Right ventricle myocardium inferior (tissue), 1 donor: ENCODE measurements at places on chromosomes 4 and X.

DNA sequence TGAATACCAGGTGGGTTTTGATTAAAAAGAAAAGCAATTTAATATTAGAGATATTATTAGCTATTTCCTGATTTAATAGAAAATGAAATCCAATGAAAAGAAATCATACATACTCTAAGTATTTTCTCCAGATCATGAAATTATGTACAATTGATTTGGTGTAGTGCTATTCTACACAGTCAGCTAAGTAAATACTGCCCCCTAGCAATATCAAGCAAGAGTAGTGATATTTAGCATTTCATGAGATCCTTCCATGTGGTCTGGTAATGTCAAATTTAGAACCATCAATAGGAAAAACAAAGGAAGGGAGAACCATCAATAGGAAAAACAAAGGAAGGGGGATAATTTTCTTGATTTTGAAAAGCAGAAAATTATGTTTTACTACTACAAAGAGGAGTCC is 114.6 kb downstream of the TBCK start:
- no peak for DNase-seq

- no peak for DNase-seq
These were observed 98.1 kb upstream of the OTUD4 start for GRCh38 chr4:145278341-145279121.

DNA sequence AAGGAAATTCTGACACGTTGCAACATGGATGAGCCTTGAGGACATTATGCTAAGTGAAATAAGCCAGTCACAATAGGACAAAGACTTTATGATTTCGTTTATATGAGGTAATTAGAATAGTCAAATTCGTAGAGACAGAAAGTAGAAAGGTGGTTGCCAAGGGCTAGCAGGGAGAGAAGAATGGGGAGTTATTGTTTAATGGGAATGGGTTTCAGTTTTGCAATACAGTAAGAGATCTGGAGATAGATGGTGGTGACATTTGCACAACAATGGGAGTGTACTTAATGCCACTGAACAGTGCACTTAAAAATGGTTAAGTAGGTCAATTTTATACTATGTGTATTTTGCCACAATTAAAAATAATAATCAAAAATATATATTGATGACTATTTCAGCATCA is 43.4 kb upstream of the TMEM154 start:
- DNase-seq: no peak

DNA sequence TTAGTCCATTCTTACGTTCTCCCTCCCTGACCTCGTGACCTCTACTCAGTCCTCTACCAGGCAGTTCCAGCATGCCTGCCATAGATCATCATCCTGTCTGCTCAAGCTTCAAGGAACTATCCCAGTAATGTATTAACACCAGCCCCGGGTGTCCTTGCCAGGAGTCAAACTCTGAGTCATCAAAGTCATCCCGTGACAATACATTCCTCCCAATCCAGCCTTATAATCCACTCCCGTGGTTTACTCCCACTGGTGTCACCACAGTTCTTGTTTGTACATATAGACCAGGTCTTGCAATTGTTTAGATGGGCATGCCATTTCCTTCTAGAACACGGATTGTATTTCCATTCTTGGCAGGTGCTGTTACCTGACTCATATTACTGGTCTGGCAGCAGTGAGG is 68.7 kb upstream of the TAB3 start:
- DNase-seq: no peak

- DNase-seq: no peak
These were observed 58.2 kb upstream of the CASK start for GRCh38 chrX:41981481-41982013.

GRCh38 chrX:15430076-15430475 is 45.9 kb upstream of the VEGFD start:
- DNase-seq: no peak

GRCh38 chr4:125159001-125159400 is 155.8 kb upstream of the FAT4 start:
- no peak for DNase-seq

DNA sequence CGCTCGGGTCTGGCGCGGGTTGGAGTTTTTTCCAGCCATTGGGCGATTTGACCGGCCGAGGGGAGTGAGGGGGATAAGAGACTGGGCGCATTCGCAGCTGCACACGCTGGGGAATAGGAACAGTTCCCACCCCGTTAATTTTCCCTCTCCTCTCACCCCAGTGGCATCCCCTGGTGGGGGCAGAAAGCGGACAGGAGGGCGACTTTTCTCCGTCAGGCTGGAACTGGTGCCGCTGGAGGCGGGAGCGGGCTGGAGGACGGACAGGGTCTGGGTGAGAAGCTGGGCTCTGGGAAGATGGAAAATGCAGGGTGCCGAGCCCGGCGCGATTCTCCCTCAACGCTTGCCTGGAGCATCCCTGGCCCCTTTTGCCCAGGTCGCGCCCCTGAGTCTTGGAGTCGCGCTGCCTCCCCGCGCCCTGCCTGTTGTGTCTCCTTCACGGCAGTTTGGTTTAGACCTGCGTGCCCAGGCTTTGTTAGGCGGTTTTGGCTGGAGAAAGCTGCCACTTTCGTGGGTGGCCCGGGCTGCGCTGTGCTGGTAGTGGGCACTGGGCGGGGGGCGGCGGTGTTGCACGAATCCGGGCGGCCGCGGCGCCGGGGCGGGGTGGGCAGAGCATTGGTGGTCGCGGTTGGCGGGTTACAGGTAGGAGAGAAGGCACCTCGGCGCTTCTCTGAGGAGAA is 2.0 kb downstream of the ADGRL3 start:
- peak; percentile 63 for DNase-seq

DNA sequence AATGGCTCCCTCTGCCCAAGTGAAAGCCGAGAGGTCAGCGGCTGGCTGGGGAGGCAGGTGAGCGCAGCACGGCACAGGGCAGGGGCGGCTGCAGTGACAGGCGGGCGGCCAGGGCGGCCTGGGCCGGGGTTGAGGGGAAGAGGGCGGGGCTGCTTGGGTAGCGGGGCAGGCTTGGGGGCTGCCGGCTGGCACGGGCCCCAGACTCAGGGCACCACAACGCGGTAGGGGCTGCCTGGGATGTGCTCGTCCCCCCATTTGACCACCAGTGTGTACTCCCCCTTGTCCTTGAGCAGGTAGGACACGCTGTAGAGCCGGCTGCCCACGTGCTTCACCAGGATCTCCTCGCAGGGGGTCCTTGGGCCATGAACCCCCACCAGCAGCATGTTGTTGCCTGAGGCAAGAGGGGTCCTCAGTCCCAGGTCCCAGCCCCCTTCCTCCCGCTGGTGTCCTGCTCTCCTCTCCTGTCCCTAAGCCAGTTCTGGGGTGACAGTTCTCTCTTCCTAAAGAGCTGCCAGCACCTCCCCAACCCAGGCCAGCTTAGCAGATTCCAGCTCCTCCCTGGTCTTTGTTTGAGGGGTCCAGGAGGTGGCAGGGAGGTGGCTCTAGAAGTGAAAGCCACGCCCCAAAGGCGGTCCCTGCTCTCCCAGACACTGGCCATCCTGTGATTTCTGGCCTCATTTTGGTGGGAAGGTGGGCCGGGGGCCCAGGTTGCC is 25.6 kb downstream of the FLNA start:
- DNase-seq: no peak

DNA sequence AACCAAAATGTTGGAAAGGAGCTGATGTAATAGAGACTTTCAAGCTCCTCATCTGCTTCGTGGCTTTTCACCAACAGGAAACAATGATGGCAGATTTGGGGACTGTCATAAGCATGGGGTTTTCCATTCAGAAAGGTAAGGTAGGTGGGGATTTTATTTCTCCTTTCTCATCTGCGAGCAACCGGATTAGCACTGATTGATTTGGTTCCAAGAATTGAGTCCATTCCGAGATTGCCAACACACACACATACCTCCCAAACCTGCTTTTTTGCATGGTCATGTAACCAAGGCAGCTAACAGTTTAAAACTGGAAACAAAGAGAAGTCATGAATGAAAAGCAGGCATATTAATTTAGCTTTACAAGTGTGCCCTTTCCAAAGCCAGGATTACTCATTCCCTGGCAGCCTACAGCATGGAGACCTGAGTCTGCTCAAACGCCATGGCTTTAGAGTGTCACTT is 63.0 kb upstream of the LNX1 start:
- no peak for DNase-seq

GRCh38 chr4:104493081-104493831 is 1.4 kb downstream of the CXXC4 start:
- no peak for DNase-seq

GRCh38 chr4:89904524-89904923 is 9.9 kb downstream of the MMRN1 start:
- no peak for DNase-seq

- no peak for DNase-seq
These were observed 23.4 kb upstream of the G3BP2 start for GRCh38 chr4:75696581-75696980.

DNA sequence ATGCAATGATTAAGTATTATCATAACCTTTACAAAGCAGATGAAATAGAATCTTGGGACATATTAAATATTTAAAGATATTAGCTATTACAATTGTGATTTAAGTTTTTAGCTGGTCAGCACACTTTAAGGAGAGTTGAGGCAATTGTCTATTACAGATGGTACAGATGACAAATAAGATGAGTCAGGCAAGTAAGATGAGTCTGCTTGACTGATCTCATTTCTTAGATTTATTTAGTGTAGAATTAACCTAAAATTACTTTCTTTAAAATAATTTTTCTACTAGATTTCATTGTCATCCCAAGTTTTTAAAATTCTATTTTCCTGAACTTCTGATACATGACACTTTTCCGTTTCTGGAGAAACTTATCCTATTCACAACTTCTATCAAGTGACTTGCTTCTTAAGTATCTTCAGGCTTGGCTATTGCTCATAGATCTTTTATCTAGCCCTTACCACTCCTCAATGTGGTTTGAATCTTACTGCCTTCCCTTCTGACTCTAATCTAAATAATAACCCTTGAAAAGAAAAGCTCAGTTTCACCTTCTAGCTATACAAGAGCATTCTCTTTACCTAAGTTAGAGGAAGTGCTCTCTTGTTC is 32.9 kb downstream of the CXCL1 start:
- no peak for DNase-seq

- no peak for DNase-seq
These were observed 58.2 kb upstream of the DYNLT3 start for GRCh38 chrX:37905436-37906147.

DNA sequence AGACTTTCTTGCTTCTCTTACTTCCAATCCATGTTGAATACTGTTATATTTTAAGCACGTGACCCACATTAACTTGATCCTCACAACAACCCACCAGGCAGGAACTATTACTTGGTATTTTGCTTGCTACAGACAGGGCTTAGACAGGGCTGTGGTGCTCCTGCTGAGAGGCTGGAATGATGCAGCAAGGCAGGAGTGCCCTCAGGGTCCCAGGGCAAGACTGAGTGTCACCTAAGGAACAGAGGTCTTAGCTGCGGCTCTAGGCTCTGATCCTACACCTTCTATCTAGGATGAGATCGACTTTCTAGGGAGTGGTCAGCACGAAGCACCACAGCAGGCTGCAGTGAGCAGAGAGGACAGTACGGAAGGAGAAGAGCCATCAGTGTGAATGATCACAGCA is 20.0 kb downstream of the TAPT1 start:
- no peak for DNase-seq

DNA sequence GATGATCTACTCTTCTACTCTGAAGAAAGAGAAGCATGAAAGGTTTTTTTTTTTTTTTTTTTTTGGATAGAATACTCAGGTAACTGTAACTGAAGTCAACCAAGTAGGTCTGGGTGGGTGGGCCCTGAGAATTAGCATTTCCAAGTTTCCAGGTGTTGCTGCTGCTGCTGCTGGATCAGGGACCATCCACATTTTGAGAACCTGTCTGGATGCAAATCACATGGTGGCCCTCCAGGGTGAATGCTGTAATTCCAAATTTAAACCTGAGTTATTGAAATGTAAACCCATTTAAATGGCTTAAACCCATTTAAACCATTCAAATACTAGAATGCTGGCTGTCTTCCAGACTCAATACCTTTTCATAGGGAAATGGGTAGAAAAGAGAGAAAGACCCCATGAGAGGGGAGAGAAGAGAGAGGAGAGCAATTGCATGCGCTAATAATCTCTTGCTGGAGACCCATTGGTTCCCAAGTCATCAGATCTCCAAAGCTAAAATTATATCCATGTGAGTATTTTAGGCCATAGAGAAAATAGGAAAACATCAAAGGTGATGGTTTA is 17.6 kb downstream of the SUPT20HL1 start:
- no peak for DNase-seq

GRCh38 chr4:63921561-63921960 is 487.7 kb downstream of the TECRL start:
- DNase-seq: no peak

DNA sequence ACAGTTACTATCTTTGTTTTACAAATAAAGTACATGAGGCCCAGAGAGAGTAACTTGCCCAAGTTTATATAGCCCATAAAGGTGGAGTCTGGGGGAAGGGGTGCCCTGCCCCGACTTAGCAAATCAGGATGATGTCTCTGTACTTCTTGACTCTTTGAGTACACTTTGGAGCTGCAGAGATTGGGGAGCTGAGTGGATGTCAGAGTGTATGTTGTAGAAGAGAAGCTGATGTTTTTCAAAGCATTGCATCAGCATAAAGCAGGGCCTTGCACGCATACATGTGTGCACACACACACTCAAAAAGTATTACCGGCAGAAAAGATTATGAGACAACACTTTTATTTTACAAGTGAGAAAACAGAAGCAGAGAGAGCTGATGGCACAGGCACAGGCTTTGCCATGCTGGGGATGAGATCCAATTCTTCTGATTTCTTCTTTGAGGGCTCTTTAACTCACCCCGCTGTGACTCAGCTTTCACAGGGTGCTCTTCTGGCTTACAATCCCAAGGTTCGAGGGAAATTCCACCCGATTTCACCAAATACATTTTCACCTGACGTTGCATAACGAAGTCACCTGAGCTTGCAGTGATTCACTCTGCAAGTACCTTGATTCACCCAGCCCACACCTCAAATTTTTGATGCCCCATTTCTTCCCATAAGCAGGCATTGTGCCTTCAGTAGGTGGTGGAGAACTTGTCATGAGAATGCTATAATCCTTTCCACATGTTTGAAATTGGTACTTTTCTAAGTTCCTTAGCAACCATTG is 292.8 kb upstream of the BOD1L1 start:
- no peak for DNase-seq

GRCh38 chrX:43106009-43106408 is 328.0 kb upstream of the PPP1R2C start:
- no peak for DNase-seq

DNA sequence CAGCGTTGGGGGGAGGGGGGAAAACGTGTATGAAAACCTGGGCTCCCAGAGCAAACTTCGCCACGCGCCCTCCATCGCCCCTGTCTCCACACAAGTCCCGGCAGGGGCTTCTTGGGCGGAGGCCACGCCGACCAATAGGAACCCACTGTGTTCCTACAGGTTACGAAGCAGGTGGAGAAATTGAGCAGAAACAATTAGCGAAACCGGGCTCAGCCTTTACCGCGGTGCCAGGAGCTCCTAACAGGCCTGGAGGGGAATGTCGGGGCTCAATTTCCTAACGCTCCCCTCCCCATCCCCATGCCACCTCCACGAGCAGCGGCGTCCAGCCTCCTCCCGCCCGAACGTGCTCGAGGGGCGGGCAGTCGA is 589 bp upstream of the KIT start:
- no peak for DNase-seq

- DNase-seq: no peak
These were observed 56.5 kb downstream of the SNX25 start for GRCh38 chr4:185265942-185266341.

GRCh38 chrX:38552721-38553120 is 8.6 kb upstream of the TSPAN7 start:
- no peak for DNase-seq
